HepG2 (cell line): ENCODE measurements at places on chromosomes 7 and 10. TPM values are rescaled to one million over a fixed set of nuclear protein-coding genes. Genes with fewer than 3 reads are reported as not detected.

GRCh38 chr7:121079425-121080169 lies 91.1 kb downstream of the CPED1 start:
- DNase-seq, result peak; percentile 32

GRCh38 chr10:37710831-37711616 lies 146.4 kb downstream of the ZNF248 start:
- no peak for DNase-seq

DNA sequence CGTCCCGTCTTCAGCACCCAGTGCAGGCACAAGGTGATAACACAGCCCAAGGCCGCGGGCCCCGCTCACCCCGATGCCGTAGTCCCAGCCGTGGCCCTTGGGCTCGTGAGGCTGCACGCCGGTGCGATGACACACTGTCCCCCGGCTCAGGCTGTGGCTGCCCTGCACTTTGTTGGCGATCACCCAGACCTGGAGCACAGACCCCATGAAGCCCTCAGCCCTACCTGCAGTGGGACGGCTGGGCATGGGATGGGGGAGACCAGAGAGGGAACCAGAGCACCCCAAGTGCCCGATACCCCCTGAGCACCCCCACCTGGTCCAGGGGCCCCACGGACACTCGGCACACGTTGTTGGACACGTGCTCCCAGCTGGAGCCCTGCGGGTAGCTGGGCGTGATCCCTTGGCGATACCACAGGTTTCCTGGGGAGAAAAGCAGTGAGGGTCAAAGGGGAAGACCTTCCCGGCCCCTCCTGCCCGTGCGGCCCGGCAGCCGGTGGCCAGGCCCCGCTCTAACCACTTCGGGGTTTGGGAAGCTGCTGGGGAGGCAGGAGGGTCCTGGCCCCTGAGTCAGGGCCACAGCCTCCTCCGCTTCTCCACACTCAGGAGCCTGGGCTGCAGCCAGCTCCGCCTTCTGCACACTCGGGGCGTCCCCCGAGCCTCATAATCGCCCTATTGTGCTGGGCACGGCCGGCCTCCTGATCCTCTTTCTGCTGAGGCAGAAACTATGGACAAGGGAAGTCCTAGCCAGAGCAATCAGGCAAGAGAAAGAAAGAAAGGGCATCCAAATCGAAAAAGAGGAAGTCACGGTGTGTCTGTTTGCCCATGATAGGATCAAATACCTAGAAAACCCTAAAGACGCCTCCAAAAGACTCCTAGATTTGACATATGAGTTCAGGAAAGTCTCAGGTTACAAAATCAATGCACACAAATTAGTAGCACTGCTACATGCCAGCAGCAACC lies 6.7 kb downstream of the BHLHA15 start:
- peak; percentile 38 for DNase-seq

DNA sequence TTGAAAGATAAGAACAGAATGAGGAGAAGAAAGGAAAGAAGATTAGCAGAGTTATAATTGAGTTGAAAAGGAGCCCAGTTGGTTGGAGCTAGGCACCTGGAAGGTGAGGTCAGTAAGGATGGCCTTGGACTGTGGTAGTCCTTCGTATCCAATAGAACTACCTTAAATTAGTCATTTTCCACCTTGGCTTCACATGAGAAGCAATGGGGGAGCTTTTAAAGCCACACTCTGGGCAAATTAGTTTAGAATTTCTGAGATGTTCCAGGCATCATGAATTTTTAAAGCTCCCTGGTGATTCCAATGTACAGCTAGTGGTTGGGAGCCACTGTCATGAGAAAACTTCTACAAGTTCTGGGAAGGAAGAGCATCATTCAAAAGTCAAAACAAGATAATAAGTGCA lies 27.3 kb upstream of the CYP3A5 start:
- DNase-seq, result no peak

GRCh38 chr7:142925413-142925812 lies 8.1 kb downstream of the TRPV5 start:
- no peak for DNase-seq

DNA sequence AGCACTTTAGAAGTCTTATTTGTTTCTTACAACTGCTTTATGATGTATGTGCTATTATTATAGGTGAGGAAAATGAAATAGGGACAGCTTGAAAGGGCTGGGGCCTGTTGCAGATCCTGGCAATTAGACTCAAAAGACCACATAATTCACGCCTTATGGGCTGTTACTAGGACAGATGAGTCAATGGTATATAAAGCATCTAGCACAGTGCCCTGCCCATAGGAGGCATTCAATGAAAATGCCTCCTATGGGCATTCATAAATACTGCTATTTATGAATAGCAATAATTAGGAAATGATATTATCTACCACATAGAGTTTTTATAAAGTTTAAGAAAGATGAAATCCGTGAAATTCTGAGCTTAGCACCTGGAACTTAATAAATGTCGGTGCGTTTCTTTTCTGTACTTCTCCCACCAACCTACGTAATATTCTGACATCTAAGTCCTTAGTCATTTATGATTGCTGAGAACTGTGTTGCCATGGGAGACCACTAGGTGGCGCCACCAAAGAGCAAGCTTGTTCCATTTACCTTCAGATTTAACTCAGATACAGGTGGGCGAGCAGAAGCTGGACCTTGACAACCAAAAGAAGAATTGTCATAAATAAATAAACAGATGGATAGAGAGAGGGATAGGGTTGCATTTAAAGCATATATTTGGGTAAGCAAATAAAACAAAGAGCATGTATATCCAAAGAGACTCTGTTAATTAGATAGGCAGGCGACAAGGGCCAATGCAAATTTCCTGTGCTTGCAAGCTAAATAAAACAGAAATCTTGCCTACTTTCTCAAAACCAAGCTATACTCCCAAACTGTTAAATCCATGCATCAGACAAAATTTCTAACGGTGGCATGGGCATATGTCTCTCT lies 699.9 kb downstream of the INHBA start:
- DNase-seq, result peak; percentile 28

DNA sequence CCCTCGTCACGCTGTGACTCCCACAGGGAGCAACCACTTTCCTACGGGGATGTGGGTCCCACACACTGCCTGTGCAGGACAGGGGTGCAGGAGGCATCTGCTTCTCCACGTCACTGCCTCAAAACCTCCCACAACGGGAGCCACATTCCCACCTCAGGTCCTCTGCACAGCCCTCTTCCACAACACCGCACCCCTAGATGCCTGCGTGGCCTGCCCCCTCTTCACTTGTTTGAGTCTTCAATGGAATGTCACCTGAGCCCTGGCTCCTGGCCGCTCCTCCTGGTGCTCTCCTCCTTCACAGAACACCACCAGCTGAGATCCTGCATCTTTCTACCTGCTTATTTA lies 73.6 kb downstream of the MAD1L1 start:
- no peak for DNase-seq

DNA sequence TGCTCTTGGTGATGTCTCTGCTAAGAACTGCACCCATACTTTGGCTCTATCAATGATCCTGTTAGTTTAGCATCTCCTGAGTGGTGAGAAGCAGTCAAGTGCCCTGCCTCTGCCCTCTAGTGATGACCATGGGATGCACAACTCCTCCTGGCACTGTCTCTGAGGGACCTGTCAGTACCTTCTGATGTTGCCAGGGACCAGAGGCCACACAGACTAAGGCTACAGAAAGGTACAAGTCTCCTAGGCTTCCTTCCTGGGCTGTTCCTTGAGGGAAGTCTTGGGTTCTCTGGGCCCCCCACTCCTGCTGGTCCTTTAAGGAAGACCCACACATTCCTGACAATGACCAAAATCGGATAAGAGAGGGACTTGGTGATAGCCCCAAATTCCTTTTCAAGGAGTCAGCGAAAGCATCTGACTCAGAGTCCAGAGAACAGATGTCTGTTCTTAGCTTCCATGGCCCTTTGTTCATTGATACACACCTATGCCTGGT lies 15.3 kb downstream of the NKX2-3 start:
- DNase-seq, result peak; percentile 32

- DNase-seq, result no peak
Observed at GRCh38 chr7:44539669-44540506, 1.2 kb downstream of the NPC1L1 start.

- DNase-seq, result no peak
Observed at GRCh38 chr10:31033147-31033546, 1.5 kb upstream of the ZNF438 start.

GRCh38 chr7:13262929-13263530 lies 575.6 kb downstream of the ARL4A start:
- peak; percentile 32 for DNase-seq

DNA sequence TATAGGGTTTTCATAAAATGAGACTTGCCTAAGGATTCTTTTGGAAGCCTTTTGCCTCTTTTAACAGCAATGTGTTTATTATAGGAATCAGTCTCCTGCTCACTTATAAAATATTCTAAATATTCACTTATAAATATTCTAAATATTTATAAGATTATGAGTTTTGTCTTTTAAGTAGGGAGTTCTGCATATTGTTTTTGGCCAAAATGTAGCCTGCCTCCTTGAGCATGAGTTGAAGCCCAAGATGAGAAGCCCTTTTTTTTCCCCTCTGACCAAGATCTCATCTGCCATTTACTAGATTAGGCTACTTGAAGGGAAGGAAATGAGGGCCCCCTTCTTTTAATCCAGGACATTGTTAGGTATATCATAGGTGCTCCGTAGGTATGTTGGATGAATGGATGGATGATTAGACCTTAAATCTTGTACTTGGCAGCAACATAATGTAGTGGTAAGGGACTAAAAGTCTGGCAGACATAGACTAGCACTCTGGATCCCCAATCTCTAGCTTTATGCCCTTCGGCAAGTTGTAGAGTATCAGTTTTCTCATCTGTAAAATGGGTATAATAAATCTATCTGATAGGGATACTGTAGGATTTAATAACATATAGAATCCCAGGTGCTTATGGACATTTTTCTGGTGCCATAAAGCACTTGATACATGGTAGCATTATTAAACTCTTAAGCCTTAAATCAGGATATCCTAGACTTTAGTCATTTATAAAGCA lies 59.1 kb downstream of the ARID5B start:
- DNase-seq, result no peak

DNA sequence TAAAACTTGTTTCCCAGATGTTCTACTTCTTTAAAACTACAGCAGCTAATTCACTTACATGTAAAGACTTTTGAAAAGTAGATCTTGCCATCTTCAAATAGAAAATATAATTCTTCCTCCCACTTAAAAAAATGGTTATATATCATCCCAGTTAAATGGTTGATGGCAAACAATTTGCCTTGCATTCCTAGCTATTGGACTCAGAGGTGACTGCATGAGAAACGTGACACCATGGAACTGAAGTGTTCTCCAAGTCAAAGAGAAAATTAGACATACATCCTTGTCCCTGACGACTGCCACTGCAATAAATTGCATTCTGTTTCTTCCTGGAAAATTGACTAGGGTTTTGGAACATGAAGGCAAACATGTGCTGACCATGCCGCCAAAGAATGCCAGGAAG lies 95.0 kb upstream of the POM121L12 start:
- DNase-seq, result no peak

GRCh38 chr7:64581926-64582894 lies 19.3 kb upstream of the ZNF680 start:
- no peak for DNase-seq

DNA sequence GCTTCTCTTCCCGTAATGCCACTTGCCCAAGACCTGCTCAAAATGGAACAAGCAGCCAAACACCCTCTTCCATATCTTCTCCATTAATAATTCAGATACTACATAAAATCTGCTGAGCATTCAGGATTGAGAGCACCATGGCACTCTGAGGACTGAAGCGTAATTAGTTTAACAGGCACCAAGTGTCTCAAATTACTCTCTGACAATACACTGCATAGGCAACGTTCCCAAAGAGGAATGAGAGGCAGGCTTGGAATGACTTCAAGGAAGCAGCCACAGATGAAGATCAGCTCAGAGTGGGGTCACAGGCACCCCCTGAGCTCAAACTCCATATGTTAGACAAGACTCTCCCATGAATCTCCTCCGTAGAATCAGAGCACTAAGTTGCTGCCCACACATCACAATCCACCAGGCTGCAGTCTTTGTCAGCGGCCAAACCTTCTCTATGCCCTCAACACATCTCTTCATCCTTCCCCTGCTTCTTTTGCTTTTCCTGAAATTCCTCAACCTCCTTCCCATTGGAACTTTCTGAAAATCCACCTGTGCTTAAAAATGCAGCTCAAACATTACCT lies 4.7 kb upstream of the ABLIM1 start:
- no peak for DNase-seq

DNA sequence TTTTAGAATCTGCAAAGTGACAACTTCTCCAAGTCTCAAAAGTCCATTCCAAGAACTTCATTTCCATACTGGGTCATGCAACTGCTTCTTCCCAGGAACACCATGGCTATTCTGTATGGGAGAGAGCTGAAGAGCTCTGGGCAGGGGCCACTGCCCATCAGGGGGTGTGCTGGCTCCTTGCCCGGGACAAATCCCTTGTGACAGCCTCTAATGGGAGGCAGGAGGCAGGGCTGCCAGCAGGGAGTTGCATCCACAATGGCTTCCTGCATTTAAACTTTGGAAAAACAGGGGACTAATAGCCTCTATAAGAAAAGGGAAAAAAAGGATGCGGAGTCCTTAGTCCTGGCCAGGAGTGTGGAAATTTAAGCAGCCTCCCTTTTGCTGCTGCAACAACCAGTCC lies 18.4 kb upstream of the FRMD4A start:
- no peak for DNase-seq

GRCh38 chr7:98212532-98213041 lies 1.3 kb downstream of the BHLHA15 start:
- no peak for DNase-seq

- no peak for DNase-seq
Observed at GRCh38 chr10:77713521-77714280, 76.1 kb upstream of the KCNMA1 start.

- DNase-seq, result no peak
Observed at GRCh38 chr10:100895896-100896295, 16.9 kb upstream of the SLF2 start.

GRCh38 chr10:125177641-125178640 lies 17.6 kb upstream of the CTBP2 start:
- no peak for DNase-seq

GRCh38 chr10:112775892-112776674 lies 174.0 kb upstream of the TCF7L2 start:
- peak; percentile 23 for DNase-seq

GRCh38 chr10:114525368-114525949 lies 121.2 kb upstream of the AFAP1L2 start:
- no peak for DNase-seq

GRCh38 chr10:101938305-101939007 lies 94.9 kb upstream of the KCNIP2 start:
- no peak for DNase-seq

DNA sequence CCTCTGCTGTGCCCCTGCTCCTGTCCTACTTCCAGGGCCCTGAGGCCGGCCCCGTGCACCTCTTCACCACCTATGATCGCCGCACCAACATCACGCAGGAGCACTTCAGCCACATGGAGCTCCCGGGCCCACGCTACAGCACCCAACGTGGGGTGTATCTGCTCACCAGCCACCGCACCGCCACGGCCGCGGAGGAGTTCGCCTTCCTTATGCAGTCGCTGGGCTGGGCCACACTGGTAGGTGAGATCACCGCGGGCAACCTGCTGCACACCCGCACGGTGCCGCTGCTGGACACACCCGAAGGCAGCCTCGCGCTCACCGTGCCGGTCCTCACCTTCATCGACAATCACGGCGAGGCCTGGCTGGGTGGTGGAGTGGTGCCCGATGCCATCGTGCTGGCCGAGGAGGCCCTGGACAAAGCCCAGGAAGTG lies 1.8 kb downstream of the RBP3 start:
- DNase-seq, result no peak

GRCh38 chr10:22604344-22605126 lies 109.8 kb downstream of the PIP4K2A start:
- DNase-seq, result no peak

RGS10 gene
- polyA plus RNA-seq, result 4.1 and 5.1 TPM in 2 replicates

NPY4R2 gene
- polyA plus RNA-seq, result not detected in 2 replicates

TUBAL3 gene
- 0.26 and 0.48 TPM in 2 replicates for polyA plus RNA-seq

MYH16 gene
- 0.05 and 0.25 TPM in 2 replicates for polyA plus RNA-seq

KCND2 gene
- not detected in 2 replicates for polyA plus RNA-seq

SAMD9 gene
- polyA plus RNA-seq, result 0.08 and 0.13 TPM in 2 replicates

SOSTDC1 gene
- polyA plus RNA-seq, result not detected in 2 replicates

TWIST1 gene
- polyA plus RNA-seq, result not detected in 2 replicates

C10orf53 gene
- polyA plus RNA-seq, result not detected in 2 replicates

FFAR4 gene
- 0.09 and 0.17 TPM in 2 replicates for polyA plus RNA-seq
